ENCODE measurements at places on chromosomes 1 and 21.

GRCh38 chr21:45555557-45556301 lies 13.5 kb upstream of the SLC19A1 start:
- peak; percentile 44 for DNase-seq

DNA sequence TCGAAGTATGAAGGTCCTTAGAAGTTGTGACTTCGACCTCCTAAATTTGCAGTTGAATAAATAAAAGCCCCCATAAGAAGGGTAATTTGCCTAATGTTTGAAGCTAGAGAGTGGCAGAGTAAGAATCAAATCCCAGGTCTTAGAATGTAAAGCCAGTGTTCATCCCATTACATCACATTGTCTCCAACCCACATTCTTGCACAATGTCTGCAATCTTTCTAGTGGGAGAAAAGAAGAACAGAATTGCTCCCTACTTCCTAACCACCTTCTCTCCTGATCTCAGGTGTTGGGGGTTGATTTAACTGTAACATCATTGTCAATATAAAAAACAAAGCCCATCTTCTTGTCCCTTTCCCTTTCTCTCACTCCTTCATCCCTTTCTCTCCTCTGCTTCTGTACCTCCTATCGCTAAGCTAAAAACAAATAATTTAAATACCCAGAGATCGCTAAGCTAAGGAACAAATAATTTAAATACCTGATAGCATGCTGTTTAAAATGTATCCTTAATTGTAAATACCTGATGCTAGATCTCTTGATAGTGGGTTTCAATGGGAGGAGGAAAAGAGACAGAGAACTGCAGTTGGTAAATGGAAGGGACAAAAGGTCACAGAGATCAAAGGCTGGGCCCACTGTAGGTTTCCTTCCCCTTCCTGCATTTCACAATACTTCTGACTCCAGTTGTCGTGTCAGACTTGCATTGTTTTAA lies 32.1 kb upstream of the CCDC190 start:
- no peak for DNase-seq

GRCh38 chr1:87402241-87403002 lies 73.7 kb downstream of the LMO4 start:
- DNase-seq: peak; percentile 33

GRCh38 chr1:109193653-109194590 lies 19.8 kb upstream of the SARS1 start:
- DNase-seq: no peak

- DNase-seq: peak; percentile 56
Observed at GRCh38 chr21:41894922-41895557, 15.9 kb upstream of the PRDM15 start.

GRCh38 chr1:174999936-175000696 lies at the start of gene CACYBP:
CACYBP (plus strand) TSS chr1:174999947; CDS start chr1:175000181, 234 bp downstream.
- DNase-seq: no peak

DNA sequence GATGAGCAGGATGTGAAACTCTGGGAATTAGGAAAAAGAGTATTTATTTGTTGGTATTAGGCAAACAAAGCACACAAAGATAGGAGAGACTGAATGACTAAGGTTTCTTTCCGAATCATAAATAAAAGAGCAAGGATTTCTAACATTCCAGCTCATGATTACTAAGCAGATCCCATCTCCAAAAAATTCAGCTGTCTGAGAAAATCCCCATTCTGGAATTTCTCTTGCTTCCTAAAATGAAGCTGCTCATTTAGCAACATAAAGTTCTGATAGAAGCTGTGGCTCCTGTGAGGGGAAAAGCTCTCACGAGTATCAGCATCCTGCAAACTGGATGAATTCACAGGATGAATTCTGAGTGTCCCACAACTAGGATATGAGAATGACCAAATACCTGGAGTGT lies 6.7 kb upstream of the SH2D5 start:
- peak; percentile 56 for DNase-seq

DNA sequence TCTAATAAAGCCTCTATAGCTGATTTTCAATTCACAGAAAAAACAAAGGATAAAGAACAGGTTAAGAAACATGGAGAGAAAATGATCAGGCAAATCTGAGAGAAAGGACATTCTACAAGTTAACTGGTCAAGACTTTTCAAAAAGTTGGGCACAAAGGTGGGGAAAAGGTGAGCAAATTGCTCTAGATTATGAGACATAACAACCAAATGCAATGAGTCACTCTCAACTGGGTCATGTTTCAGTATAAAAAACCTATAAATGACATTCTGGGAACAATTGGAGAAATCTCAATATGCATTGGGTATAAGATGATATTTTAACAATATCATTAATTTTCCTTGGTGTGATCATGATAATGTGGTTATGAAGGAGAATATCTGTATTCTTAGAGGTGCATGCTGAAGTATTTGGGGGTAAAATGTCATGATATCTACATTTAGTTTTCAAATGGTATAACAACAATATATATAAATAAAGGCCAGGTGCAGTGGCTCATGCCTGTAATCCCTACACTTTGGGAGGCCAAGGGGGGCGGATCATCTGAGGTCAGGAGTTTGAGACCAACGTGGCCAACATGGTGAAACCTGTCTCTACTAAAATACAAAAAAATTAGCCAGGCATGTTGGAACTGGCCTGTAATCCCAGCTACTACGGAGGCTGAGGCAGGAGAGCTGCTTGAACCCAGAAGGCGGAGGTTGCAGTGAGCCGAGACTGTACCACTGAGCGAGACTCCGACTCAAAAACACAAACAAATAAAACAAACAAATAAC lies 27.0 kb downstream of the ANKRD13C start:
- no peak for DNase-seq

DNA sequence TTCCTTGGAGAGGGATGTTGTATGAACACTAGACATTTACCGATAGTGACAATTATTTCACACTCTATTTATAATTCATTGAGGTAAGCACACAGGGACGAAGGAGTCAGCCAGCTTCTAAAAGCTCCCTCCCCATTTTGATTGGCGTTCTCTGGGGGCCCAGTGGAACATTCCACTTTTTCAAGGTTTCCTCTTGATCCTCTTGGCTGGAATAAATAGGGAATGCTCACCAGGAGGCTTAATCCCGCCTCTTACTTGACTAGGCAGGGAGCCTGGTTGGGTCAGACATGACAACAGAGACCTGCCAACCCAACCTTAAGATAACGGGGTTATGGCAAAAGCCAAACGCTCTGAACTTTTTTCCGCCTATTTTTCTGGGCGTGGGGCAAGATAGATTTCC lies 974 bp downstream of the ACTN2 start:
- DNase-seq: no peak

- DNase-seq: no peak
Observed at GRCh38 chr1:117146072-117146471, 24.5 kb upstream of the TRIM45 start.

DNA sequence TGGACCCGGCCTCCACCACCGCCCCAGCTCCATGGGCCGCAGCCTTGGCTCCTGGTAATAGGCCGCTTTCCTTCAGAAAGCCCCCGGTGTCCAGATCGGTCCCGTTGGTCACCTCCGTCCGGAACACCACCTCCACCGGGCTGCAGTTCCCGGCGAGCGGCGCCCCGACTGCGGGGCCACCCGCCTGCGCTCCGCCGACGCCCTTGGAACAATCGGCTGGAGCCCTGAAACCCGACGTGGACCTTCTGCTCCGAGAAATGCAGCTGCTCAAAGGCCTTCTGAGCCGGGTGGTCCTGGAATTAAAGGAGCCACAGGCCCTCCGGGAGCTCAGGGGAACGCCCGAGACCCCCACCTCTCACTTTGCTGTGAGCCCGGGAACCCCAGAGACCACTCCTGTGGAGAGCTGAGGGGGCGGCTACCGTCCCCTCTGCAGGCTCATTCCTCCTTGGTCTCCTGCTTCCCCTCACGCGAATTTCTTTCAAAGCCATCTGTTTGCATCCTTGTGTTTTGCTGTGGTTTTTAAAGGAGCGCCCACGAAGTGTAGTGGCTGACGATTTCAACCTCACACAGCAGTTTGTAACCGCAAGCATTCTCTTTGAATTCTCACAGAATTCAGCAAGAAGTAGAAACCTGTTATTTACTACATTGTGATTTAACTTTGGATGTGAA lies 6.0 kb downstream of the FCRLB start:
- DNase-seq: peak; percentile 74

DNA sequence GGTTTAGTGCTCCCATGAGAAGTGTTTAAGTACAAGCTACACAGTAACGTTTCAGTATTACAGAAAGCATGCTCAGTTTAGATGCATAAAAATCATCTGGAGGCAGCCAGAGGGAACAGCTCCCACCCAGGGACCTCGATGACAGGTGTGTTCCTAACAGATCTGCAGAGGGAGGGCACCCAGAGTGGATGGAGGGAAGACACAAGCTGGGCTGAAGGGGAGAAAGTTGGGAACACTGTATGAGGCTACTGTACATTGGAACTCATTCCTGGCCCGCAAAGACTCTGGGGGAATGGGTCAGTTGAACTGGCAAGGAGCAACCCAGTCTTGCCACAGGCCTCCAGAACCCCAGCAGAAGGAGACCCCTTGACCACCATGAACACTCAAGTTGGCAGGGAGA lies 52.4 kb downstream of the ZP4 start:
- no peak for DNase-seq

GRCh38 chr1:3037281-3038040 lies 16.2 kb downstream of the ACTRT2 start:
- no peak for DNase-seq

DNA sequence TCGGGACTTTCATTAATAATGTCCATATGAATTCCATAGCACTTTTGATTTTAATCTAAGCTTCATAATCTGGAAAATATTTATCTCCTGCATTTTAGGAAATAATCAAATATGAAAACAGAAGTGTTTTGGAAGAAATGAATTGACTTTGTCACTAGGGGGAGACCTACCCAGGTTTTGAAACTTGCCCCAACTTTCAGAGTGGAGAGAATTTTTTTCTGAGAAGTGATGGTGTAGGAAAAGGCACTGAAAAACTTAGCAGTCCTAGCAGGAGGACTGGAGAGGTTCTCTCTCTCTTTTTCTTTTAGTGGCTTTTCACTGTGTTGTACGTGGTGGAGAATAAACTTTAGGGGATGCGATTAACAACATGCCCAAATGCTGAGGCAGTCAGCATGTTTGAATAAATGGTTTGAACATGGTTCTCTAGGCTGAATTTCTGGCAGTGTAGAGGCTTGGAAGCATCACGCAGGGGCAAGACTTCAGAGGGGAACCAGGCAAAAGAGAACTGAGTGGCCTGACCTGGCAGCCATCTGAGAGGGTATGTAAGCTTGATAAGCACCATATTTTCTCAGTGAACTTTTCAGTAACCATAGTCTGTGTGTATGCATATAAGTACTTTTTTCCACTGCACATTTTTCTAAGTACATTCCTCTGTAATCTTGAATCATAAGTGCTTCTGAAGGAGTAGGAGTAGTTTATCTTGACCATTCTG lies 68.3 kb upstream of the NEK7 start:
- DNase-seq: no peak

DNA sequence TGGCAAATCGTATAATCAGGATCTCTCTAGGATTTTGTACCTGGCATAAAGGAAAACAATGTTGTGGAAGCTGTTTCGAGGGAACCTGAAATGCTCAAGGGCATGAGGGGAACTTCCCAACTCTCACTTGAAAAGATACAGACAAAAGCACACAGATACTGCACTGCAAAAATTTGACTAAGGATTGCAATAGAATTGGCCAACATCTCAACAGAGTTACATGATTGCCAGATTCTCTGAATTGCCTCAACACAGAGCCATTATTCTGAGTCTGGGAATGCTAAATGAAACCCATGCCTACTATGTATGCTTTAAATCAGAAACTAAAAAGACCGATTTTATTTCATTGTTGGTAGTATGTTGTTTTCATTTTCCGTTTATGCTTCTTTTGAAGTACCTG lies 16.0 kb downstream of the KRTAP19-8 start:
- no peak for DNase-seq

DNA sequence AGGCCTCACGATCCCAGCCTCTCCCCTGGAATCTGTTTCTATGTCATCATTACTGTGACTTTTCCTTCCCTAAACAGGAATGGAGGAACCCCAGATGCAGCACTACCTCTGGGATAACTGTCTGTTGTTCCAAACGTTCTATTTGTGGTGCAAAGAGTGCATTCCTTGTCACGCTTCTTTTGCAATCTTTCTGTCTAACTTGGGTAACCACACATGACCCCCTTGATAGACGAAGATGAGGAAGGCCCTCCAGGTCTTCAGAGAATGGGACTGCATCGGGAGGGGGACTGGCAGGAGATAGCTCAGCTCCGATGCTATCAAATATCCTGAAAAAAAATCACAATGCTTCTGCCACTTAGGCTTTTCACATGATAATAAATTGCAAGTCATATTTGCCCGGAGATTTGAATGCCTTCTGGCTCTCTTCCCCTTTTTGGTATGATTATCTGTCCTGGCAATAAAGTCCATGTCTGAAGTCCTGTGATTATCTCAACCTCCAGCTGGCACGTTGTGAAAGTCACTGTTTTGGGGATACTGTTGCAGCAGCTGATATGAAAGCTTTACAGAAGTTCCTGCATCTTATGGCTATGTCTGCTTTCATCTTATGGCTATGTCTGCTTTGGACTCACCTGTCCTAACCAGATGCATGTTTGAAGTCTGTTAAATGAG lies 148.7 kb upstream of the LMO4 start:
- no peak for DNase-seq

DNA sequence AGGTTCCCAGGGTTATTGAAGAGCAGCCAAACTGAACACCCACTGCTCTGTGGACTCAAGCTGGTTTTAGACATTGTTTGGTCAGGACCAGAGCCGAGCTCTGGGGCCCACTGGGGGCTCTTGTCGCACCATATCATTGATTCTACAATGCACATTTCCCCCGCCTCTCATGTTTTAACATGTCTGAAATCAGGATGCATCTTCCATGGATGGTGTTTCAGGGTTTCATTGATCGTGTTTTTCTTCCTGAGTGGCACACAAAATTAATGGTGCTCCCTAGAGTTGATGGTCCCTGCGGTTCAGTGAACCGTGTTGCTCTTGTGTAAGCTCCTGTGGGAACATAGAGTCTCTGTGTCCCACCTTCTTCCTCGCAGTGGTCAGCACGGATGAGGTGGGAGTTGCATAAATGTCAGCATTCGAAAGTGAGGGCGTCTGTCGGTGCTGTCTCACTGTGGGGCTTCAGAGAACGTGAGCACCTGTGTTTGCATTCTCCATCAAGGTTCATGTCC lies 38.3 kb downstream of the GALNT2 start:
- DNase-seq: no peak

GRCh38 chr1:175377394-175377793 lies 184.8 kb upstream of the KIAA0040 start:
- no peak for DNase-seq
